Germinal center (tissue), 1 donor: ENCODE measurements at places on chromosomes 16 and 17.

- no peak for DNase-seq
These were observed 27.2 kb downstream of the LLGL2 start for GRCh38 chr17:75552425-75553294.

- no peak for DNase-seq
These were observed 123.9 kb downstream of the KCNJ12 start for GRCh38 chr17:21500064-21500463.

DNA sequence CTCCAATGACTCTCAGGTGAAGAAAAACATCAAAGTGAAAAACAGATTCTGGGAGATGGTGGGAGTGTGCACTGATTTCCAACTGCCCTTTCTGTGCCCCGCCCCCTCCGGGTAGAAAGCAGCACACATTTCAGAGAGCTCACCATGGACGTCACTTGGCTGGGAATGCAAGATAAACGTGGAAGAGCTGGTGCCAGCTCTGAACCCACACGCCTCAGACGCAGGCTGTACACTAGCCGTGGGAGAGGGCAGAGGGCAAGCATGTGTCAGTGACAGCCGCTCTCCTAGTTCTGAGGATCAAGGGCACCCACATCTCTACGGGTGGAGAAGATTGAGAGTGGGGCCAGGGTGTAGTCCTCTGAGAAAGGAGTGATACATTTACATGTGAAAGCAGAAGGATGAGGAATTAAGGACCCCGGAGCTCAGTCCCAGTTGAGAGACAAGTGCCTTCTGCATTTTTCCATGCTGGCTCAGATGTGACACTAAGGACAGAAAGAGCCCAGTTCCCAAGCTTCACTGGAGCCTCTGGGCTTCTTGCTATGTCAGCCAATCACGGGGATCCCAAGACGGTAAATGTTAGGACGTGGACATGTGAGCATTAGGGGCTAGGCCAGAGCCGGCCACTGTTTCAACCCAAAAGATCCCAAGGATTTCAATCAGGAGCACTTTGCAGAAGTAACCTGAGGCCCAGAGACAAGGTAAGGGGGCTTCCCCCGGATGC lies 101.3 kb downstream of the ZFHX3 start:
- no peak for DNase-seq

GRCh38 chr17:66791347-66791746 lies 43.6 kb upstream of the CACNG5 start:
- DNase-seq: peak; percentile 34

- no peak for DNase-seq
These were observed 60.1 kb upstream of the MRTFB start for GRCh38 chr16:14011001-14011400.

DNA sequence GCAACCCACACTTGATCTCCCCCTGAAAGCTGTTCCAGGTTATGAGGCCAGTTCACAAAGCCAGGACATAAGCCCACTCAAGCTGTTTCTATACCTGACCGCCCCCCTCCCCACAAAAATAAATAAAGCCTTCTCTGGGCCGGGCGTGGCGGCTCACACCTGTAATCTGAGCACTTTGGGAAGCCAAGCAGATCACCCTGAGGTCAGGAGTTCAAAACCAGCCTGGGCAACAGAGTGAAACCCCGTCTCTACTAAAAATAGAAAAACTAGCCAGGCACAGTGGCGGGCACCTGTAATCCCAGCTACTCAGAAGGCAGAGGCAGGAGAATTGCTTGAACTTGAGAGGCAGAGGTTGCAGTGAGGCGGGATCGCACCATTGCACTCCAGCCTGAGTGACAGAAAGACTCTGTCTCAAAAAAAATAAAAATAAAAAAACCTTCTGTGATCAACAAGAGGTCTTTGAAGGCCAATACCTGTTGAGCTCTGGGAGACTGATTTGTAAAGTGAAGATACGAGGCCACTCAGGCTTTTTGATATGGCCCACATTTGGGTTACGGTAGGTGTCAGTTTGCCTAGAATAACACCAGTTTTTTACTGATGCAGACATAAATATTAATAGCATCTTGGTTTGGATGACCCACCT lies 2.2 kb downstream of the KDM8 start:
- DNase-seq: no peak

GRCh38 chr16:54742436-54742835 lies 188.2 kb upstream of the IRX5 start:
- no peak for DNase-seq

- DNase-seq: no peak
These were observed 23.9 kb upstream of the NOL11 start for GRCh38 chr17:67693811-67694210.

- no peak for DNase-seq
These were observed 10.2 kb downstream of the FOXF1 start for GRCh38 chr16:86520317-86521210.

DNA sequence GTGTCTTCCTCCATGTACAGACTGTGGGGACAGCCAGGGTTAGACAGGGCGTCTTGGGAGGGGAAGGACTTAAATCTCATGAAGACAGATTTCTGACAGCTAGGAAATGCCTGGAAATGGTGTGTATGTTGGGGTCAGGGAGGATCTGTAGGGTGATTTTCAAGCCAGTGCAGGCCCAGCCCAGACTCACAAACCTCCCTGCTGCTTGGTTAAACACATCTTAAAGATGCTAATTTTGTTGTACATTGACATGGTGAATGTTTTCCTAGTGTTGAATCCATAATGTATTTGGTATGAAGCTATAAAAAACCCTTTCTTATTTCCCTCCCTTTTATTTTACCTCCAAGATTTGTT lies 238.3 kb downstream of the CCDC182 start:
- no peak for DNase-seq
